Activated CD8-positive, alpha-beta memory T cell treated with anti-CD3 and anti-CD28 coated beads for 24 hours (primary cell): ENCODE measurements at places on chromosomes 1 and 21.
A peak's percentile ranks its signal among the peaks of the same experiment; 100 is the strongest.

DNA sequence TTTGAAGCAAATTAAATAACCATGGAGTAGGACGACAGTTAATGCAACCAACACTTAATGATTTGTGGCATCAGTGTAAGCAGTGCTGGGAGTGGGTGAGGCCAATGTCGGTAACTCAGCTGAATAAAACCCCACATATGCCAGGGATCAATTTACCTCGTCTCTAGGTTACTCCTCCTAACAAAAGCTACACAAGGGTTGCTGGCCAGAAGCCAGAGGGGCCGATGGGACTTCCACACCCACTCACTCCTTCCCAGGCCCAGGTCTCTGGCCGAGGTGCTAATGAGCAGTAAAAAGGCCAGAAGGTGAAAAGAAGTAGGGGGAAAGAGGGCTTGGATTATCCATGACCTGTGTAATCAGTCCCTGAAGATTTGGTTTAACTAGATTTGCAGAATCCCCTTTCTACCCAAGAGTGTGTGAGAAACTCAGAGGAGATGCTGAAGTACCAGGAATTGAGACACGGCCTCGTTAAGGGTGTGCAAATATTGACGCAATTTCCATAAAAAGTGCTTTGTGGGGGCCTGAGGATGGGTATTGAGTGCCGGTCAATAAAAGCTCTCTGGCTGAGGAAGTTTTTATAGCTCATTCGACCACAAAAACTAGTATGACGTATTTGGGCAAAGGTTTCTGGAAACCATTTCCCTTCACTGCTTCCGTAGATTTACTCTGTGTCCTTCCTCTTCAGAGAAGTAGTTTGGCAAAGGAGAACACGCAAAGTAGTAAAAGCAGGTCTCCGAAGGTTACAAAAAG lies 145.5 kb downstream of the TBX15 start:
- DNase-seq: no peak

DNA sequence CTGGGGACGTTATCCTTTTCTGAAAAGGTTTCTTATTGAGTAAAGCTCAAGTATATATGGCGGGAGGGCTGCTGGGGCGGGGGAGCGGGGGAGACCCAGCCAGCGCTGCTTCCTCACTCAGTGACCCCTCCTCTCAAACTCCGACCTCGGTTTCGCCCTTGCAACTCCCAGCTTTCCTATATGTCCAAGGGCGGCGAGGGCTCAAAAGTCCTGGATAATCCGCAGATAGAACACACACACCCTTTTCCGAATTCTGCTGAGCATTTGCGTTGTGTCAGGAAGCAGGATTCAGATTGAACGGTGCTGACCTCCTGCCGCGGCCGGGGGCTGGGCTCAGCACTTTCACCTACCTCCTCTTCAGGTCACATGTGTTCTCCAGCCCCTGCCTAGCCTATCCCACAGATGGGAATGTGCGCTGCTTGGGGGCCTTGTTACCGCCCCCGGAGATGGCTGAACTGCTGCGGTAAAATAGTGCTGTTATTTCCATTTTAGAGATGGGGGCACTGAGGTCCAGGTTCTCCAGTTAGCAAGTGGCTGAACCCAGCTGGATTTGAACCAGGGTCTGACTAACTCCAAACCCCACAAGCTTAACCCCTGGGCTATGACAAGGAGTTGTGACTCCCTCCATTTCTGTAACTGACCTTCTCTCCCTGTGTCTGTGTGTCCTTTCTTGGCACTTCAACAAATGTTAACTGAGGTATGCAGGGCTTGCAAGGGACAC lies 795 bp upstream of the AHDC1 start:
- no peak for DNase-seq

DNA sequence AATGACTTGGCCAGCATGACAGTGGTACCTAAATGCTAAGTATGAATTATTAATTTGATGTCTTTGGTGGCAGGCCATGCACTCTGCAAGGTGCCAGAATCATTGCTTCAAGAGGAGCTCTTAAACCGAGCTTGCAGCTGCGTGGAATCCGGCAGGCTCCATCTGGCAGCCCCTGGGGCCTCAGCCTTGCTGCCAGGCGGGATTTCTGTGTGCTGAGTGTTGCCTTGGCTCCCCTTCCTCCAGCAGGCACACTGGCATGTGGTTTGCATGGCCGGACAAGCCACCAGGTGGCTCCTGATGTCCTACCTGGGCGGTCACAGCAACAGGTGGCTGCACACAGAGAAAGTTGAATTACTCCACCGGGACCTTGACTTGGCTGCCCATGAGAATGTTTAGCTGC lies 155.4 kb downstream of the URB2 start:
- DNase-seq: peak; percentile 7

DNA sequence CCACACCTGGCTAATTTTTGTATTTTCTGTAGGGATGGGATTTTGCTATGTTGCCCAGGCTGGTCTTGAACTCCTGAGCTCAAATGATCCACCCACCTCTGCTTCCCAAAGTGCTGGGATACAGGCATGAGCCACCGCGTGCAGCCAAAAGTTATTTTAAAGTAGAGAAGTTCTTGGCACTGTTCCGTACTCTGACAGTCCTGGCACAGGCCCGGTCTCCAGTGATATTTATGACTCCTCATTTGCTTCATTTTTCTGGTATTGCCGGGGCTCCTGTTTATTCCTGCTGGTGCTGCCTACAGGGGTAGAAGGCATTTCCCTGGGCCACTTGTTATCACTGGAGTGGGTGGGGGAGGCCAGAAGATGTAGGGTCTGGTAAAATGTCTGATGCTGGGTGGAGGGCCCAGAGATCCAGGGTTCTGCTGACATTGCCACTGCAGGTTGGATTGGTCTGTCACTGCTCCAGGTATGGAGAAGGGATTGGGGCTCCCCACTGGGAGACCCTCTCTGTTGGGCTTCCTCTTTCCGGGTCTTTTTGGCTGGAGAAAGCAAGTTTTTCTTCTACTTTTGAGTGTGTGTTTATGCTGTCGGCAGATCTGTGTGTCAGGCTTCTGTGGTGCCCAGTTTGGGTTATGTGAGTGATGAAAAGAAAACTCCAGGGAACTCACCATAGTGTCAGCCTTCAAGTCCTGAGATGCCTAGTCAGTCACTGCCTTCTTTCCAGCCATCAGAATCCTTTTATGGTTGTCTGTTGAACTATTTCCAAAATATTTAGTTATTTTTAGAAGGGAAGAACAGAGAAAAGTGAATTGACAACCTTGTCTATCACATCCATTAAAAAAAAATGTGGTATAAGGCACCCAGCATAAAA lies 4.5 kb downstream of the MROH7 start:
- no peak for DNase-seq

DNA sequence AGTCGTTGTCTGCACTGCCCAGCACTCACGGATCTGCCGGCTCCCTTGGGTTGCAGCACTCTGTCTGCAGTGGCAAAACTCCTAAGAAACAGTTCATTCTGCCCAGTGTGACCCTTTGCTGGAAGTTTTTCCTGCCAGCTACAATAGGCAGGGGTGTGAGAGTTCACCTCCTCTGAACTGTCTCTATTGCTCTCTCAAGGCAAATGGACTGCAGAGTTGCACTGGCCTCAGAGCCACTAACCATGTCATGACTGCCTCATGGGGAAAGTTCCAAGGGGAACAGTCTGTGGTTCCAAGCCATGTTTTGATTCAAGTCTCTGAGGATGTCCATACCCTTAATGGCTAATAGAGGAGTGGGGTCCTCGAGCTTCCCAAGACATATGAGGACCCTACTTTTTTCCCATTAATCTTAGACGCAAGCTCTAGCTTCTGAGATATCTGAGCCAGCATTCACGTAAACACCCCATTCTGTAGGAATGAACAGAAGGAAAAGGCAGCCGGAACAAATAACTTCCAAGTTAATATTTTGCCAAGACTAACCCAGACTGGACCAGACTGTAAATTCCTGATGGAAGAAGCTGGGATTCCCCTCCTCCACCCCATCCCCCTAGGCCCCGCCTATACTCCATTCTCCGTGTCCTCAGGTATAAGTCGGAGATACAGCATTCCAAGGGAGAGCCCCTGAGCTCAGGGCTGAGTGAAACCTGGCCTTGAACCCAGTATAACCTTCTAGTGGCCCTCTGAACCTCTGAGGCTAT lies 93.8 kb upstream of the AKT3 start:
- DNase-seq: no peak
